ENCODE measurements at places on chromosomes 12 and 14.

GRCh38 chr12:78398750-78399149, 465.8 kb upstream of the SYT1 start:
- DNase-seq: no peak

DNA sequence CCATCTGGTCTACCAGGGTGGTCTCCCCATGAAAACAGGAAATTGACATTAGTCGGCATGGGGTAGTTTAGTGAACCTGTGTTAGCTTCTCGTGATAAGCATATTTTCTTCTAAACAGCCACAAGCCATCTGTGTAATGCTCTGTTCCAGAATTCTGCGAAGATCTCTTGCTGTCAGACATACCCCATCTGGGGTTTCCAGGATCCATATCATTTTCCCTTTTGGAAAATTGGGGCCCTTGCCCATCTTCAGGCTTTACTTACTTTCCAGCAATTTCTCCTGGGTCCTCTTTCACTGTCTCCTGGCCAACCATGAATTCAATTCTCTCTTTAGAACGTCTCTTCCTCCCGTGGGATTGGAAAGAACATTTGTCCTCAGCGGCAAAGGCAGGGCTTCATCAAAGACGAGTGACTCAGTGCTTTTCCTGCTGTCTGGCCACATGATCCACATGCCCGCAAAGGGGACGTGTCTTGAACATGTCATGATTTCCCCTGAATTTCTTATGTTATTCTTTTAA, 21.4 kb upstream of the NCOR2 start:
- DNase-seq: peak; percentile 62

DNA sequence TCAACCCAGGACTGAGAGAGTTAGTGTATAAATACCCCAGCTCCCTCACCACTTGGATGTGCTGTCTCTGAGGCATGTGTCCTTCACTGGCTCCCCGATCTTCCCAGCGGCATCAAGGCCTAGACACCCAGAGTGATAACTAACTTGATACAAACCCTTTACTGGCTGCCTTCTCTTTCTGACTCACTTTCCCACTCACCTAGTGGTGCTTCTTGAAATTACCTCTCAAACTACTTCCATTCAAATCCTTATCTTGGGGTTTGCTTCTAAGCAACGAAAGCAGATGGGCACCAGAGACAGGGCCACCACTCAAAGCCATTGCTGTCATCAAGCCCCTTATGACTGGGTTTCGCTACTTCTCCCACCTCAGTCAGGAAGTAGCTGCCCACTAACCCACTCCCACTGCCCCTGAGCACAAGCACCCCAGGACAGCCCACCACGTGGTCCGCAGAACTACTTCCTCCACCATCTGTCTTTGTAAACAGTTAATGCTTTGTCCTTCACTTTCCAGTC, 17.2 kb downstream of the ZFP36L1 start:
- DNase-seq: no peak

DNA sequence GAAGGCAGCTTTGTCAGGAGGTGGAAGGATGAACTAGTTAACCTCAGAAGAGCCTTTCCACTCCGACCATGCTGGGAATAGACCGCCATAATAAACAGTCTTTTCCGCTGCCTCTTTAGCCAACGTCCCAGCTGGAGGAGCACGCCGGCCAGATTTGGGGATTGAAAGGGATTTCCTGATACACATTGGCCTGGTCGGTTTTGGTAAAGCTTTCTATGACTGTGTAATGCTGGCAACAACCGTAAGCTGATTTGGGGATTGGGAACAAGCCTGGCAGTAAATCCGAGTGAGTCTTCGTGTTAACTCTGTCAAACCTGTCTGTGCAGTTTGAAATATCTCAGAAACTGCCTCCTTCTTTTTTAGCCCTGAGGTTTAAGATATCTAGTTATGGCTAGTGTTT, 87.0 kb downstream of the DAD1 start:
- DNase-seq: no peak

- no peak for DNase-seq
These were observed 167.2 kb downstream of the ADCK1 start for GRCh38 chr14:77967110-77967509.

- no peak for DNase-seq
These were observed 274.2 kb downstream of the SUDS3 start for GRCh38 chr12:118650586-118650960.

DNA sequence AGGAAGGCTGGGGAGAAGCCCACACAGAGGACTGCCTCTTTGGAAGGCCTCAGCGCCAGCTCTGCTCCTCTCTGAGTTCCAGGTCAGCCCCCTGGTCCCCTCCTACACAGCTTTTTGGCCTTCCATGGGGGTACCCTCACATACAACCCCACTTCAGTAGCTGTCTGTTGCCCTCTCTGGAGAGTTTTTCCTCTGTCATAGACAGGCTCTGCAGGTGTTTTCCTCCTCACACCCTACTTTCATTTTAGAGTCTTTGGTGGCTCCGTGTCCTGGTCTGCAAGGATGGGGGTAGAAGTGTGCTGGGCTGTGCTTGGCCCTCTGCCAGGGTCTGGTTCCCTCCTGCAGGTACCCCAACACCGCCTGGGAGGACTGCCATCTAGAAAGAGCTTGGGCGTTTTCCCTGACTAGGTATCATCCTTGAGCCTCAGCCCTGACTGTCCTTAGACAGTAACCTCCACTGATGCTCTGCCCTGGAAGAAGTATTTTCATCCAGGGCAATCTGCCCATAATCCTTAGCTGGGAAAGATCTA, 15.1 kb downstream of the ZDHHC22 start:
- no peak for DNase-seq

- peak; percentile 71 for DNase-seq
These were observed 193.7 kb upstream of the LRIG3 start for GRCh38 chr12:59113831-59114615.

DNA sequence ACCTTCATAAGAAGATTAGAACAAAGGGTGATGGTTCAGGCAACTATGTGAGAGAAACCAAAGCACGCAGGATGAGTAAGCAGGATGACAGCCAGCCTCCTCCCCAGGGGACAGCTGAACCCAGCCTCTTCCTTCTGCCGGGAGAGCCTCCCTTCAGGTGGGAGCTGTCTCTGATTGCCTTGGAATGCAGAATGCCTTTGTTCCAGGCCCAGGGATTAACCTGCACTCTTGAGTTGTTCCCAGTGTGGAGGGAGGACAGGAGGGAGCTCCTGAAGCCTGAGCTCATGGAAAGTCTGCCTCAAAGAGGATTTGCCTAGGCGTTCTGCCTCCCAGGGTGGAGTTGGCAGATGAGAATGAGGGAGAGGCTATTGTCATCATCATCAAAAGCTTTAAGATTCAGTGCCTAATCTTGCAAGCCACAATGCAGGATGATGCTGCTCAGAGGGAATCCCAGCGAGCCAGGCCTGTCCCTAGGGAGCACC, 3.6 kb upstream of the KRT6A start:
- no peak for DNase-seq

- DNase-seq: no peak
These were observed 5.7 kb downstream of the SOCS2 start for GRCh38 chr12:93578221-93578620.

DNA sequence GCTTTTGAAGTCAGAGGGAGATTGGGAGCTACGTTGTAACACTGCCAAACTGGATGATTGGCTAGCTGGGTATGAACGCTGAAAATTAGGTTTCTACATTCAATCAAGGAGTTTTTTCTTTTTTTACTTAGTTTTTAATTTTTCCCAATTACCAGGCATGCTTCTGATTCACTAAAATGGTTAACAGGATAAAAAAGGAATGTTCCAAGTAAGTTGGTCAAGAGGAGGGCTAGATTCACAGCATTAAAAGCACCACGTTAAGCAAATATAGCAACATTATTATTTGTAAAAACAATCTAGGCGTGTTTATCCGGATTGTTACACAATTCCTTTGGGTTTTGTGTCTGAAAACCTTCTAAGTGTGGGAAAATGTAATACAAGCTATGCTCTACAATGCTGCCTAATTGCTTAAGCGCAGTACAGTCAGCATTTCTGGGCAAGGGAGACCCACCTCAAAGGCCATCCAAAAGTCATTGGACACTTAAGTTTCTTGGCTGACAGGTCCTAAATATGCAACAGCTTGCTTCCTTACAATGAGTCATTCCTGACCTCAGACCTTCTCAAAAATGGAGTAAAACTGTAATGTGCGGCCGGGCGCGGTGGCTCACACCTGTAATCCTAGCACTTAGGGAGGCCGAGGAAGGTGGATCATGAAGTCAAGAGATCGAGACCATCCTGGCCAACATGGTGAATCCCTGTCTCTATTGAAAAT, 1.2 kb downstream of the RPLP0 start:
- peak; percentile 59 for DNase-seq

- DNase-seq: no peak
These were observed 7.6 kb upstream of the HEBP1 start for GRCh38 chr12:13007496-13008233.

DNA sequence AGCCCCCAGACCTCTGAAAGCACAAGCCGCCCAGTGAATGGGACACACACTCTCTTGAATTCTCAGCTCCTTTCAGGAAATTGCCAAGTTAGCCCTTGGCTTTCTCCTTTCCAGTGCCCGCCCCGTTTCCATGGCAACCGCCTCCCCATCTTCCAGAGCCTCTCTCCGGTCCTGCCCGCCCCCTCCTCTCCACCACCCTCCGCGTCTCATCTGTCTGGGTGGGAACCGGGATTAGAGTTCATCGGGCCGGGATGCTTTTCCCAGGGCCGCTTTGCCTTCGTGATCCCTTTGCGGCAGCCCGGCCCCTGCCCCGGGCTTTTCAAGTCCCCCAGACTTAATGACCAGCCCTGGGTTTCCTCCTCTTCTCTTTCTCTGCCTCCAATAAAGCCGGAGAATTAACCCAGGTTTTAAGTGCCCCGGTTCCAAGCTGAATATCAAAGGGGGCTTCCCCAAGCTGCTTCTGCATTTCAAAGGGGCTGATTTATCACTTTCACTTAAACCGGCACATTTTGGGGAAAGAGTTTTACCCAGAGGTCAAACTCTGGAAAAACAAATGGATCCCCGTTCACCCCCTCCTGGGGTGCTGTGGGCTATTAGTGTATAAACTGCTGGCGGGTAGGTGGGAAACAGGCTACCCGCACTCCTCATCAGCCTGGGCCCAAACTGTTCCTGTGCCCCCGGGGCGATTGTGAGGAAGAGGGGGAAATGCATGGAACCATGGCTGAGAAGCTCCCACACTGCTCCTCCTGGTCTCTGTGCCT, 101.7 kb downstream of the ZFP36L1 start:
- no peak for DNase-seq

- DNase-seq: no peak
These were observed 35.7 kb downstream of the NID2 start for GRCh38 chr14:52033101-52033642.

DNA sequence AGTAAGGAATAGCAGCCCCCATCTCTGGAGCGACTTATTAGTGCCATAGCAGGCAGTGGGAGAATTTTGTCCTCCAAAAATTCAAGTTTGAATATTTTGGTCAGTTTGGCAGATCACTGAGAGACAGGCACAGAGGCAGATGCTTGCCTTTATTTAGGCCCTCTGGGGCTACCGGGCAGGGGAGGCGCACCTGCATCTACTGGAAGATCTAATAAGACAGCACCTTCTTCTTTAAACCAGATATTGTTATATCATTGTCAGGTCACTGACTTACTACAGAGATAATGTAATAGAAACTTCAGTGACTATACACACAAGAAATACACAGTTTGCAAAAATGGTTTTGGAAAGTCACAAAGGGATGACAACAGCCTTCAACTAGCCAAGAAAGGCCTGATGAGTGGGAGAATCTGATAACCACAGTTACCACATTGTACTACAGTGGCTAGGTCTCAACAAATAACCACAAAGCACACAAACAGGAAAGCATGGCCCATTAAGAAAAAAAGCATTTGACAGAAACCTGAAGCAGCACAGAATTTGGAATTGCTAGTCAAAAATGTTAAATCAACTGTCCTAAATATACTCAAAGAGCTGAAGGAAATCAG, 56.8 kb downstream of the CDK17 start:
- no peak for DNase-seq

- DNase-seq: no peak
These were observed 286.7 kb upstream of the CRY1 start for GRCh38 chr12:107379852-107380567.

- no peak for DNase-seq
These were observed 18.6 kb upstream of the KRT77 start for GRCh38 chr12:52721838-52722470.

- DNase-seq: no peak
These were observed 1.5 kb downstream of the PLEKHG6 start for GRCh38 chr12:6311822-6312528.

DNA sequence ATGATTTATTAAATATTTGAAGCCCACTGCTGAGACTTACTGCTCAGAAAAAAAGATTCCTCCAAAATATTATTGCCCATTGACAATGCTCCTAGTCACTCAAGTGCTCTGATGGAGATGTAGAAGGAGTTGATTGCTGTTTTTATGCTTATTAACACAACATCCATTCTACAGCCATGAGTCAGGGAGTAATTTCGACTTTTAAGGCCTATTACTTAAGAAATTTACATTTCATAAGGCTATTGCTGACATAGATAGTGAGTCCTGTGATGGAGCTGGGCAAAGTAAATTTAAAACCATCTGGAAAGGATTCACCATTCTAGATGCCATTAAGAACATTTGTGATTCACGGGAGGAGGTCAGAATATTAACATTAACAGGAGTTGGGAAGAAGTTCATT, 5.2 kb downstream of the KCNJ8 start:
- DNase-seq: no peak

DNA sequence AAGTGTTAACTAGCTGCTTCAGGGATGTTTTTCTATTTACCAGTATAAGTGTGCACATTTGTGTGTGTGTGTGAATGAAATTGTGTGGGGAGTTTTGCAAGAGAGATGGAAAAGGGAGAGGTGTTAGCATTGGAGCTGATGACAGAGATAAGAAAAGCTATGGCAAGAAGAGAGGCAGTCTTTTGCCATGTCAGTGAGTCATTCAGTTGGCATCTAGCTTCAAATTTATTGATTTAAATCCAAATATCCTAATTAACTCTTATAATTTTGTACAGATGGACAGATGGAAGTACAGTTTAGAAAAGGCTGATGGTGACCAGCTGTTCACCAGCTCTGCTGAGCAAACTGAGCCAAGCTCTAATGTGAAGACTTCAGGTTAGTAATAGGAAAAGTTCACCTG, 3.3 kb upstream of the BHLHE41 start:
- DNase-seq: no peak

DNA sequence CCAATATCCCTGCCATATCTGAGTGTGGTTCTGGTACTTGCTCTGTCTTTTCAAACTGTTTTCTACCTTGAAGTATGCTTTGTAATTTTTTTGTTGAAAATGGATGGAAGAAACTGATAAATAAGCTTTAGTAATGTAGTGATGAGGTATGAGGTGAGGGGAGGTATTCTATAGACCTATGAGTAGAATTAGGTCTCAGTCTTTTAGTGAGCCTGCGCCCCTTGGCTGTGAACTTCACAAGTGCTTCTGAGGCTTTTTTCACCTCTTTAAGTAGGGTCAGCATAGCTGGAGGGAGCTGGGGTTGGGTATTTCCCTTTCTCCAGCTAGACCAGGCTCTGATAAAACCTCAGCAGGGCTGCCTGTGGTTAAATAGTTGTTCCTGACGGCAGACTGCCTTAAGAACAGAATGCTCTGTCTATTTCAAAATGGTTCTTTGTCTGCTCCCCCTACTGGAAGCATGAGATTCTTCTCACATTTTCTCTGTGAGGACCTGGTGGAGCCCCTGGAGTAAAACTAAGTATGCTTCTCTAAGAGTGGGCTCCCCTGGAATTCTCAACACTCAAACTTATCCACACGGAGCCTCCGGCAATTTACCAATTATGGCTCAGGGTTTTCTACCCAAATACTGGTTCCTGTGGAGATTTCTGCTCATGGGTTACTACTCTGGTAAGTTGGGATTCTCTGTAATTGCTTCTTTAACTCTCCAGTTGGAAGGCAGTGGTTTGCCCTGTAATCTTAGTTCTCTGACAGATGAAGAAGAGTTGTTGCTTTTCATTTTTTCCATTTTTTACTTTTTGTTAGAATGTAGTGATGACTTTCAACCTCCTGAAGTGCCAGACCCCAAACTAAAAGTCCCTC, 13.1 kb downstream of the KRT5 start:
- no peak for DNase-seq
